ENCODE measurements at places on chromosomes 1 and 21.
A peak's percentile ranks its signal among the peaks of the same experiment; 100 is the strongest.

DNA sequence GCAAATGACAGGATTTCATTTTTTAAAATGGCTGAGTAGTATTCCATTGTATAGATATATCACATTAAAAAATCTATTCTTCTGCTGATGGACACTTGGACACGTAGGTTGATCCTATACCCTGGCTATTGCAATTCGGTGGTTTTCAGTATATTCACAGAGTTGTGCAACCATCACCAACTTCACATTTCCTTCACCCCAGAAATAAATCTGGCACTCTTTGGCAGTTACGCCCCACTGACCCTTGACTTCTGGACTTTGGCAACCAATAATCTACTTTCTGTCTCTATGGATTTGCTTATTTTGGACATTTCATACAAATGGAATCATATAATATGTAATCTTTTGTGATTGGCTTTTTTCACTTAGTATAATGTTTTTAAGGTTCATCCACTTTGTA lies 35.9 kb downstream of the MAP3K7CL start:
- DNase-seq = no peak

- DNase-seq = no peak
These were observed 1.7 kb downstream of the EGLN1 start for GRCh38 chr1:231420299-231420958.

DNA sequence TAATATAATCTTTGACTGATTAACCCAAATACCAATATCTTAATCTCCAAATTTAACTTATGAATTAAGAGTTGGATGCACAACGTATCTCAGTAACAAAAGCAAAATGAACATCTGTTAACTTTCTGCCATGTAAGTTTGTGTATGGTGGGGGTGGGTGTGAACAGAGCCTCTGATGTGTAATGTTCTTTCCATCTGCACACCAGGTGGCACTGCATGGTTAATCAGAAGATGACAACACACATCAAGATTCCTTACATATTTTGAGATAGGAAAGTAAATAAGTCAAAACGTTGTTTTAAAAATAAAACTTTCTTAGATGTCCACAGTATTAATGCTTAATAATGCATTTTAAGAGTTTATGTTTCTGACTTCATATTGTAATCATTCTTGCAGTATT lies 251.9 kb downstream of the DPYD start:
- no peak for DNase-seq

GRCh38 chr21:18460979-18461378 lies 57.4 kb upstream of the TMPRSS15 start:
- DNase-seq = no peak

- no peak for DNase-seq
These were observed 205.5 kb downstream of the RPS6KC1 start for GRCh38 chr1:213256438-213257087.

DNA sequence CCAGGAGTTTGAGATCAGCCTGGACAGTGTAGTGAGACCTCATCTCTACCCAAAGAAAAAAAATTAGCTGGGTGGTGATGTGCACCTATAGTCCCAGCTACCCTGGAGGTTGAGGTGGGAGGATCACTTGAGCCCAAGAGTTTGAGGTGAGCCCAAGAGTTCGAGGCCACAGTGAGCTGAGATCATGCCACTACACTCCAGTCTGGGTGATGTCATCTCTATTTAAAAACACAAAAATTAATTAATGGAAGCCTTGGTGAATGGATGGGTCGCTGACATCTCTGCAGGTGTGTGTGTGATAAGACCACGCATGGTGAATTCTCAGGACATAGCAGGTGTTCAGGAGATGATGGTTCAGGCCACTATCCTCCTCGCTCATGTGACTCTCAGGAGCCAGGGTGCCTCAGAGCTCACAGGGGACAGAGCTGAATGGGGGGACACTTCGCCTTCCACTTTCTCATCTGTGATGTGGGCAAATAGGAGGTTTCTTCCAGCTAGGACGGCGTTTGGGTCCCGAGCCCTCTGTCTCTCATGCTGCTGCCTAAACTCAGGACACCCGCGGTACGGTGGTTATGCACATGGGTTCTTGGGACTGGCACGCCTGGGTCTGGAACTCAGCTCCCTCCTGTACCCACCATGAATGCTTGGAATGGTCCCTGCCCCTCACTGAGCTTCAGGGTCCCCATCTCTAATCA lies 113.4 kb upstream of the ZBTB40 start:
- DNase-seq = no peak

DNA sequence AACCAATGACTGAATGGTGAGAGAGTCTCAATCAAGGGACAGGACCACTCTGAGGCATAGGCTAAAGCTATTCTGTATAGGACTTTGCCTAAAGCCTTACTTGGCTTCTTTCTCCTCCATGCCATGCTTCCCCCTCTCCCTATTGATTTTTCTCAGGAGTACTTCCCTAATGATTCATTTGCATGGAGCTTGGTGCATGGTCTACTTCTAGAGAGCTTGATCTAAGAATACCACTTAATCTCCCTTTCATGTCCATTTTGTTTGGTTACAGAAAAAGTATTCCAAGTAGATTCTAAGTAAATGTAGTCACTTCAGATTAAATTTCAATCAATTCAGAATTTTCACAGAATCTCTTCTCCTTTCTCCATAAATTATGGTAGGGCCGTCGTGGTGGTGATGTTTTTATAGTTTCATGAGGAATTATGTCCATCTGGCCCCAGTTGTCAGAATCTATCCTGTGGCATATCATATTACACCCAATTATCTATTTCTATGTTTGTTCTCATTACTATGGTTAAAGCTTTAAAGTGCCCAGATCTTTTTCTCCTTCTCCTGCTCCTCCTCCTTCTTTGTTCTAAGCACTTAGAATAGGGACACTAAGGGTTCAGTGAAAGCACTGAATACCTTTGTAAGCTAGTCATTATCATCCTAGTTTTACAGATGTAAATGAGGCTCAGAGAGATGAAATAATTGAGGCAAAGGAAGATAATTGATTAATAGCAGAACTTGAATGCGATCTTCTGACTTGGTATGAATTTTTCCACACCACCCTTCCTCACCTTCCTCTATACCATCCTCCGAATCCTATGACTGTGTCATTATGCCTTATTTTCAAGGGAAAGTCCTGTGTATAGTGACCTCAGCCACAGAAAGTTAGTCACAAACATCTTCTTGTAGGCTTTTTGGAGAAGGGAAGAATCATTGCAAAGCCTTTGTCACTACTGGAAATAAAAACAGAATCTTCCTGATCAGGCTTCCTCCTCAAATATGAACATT lies 85.6 kb upstream of the ZRANB2 start:
- no peak for DNase-seq

GRCh38 chr21:16005996-16006395 lies 276.2 kb downstream of the USP25 start:
- no peak for DNase-seq

- DNase-seq = no peak
These were observed 61.8 kb downstream of the KIF26B start for GRCh38 chr1:245216366-245217115.

DNA sequence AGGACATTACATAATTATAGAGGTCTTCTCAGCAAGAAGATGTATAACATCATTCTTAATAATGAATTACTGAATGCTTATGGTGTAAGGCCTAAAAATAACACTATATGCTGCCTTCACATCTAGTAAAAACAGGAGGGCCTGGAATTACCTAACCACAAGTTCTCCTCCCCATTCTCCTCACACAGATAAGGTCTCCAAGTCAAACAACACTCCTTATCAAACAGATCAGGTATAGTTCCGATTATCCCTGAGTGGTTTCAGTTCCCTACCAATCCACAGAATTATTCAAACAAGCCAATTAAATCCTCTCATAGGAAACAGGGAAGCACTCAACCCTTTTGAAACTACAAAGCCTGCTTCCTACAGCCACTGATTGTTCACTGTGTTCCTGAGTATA lies 4.0 kb upstream of the AGBL4 start:
- DNase-seq = no peak

- no peak for DNase-seq
These were observed 4.7 kb upstream of the CD160 start for GRCh38 chr1:145714524-145715111.

DNA sequence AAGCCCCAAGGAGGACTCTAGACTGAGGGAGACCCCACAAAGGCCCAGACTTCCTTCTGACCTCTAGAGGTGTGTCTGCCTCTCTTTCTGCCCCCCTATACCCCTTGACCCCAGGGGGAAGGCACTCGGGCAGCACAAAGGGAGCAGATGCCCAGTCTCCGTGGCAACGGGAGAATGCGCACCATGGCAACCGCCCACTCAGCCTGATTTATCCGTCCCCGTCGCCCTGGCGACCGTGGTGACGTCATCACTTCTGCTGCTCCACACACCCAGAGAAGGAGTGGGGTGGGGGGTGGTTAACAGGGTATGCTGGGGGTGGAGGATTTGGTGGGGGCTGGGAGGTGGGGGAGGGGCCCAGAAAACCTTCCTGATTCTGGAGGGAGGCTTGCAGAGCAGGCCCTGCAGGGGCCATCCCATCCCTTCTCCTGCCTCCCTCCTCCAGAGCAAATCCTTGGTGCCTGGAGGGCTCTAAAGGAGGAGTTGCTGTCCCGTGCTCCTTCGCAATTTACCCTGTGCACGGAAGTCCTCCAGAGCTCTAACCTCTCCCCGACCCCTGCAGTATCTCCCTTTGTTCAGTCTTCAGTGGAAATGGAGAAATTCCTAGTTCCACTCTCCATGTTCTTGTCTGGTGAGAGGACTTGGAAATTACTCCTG lies 6.3 kb downstream of the CELF3 start:
- peak; percentile 93 for DNase-seq

GRCh38 chr1:164735315-164736052 lies 176.5 kb downstream of the PBX1 start:
- no peak for DNase-seq

DNA sequence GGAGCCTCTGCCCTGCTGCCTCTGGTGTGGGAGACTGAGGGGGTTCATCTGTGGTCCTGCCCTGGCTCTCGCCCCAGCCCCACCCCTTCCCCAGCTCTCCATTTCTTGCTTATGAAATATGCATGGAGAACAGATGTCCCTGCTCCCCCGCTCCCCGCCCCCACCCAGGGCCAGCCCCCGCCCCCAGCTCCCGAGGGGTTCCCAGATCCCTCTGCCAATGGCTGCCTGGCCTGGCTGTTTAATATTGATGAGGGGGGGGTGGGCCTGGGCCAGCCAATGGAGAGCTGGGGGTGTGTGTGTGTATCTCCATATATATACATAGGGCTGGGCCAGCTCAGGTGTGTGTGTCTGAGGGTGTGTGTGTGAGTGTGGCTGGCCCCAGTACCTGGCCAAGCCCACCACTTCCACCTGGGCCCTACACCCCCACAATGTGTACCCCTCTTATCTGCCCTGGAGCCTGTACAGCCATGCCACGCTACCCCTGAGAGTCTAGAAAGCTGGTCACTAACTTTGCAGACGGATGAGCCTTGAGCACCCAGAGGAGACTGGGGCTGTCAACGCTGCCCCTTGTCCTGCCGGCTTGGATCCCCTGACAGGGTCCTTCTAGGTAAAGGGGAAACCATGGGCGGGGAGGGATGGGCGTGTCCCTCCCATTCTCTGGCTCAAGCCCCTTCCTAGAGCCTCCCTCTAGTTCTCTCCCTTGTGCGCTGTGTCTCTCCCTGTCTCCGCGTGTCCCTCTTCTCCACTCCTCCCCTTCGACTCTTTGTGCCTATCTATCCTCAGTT lies at the start of gene NHLH1:
TSS of gene NHLH1 (plus strand) at position 341 of the 785 bp plus-strand sequence. CDS start 3,661 bp downstream, outside the sequence.
- no peak for DNase-seq

DNA sequence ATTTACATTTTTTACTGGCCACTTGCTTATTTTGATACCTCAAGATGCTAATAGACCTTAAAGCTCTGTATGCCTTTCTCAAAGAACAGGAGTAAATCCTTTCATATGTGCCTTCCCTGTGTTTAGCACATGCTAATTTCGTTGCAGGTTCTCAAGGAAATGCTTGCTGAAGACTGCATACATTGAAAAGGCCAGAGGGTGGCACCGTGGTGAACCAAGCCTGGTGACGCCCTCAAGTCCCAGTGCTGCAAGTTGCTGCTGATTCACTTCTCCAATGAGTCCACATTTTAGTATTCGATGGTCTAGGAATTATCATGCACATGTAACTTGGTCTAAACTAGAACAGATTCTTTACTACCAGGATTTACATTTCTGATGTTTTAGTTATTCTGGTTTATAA lies 94.1 kb downstream of the CLDN17 start:
- no peak for DNase-seq

- no peak for DNase-seq
These were observed 126.7 kb downstream of the FOXD2 start for GRCh38 chr1:47564570-47564969.

GRCh38 chr1:89670711-89671110 lies 37.8 kb downstream of the LRRC8C start:
- DNase-seq = no peak

- no peak for DNase-seq
These were observed 682.2 kb upstream of the ADGRL2 start for GRCh38 chr1:81118550-81118949.

- DNase-seq = no peak
These were observed 29.5 kb downstream of the LDLRAP1 start for GRCh38 chr1:25572708-25573590.

GRCh38 chr1:58857680-58858673 lies 74.1 kb upstream of the JUN start:
- DNase-seq = no peak

All from dorsolateral prefrontal cortex (tissue), 122 donors.